NCI-H510A treated with DMSO at 0.1 percent for 48 hours (cell line): ENCODE measurements at places on chromosomes 4 and X.

GRCh38 chr4:121706595-121707021, 9.8 kb upstream of the ANXA5 start:
- no peak for DNase-seq

GRCh38 chr4:52423967-52424366, 235.1 kb downstream of the USP46 start:
- no peak for DNase-seq

GRCh38 chr4:110160618-110161017, 37.8 kb downstream of the ELOVL6 start:
- no peak for DNase-seq

DNA sequence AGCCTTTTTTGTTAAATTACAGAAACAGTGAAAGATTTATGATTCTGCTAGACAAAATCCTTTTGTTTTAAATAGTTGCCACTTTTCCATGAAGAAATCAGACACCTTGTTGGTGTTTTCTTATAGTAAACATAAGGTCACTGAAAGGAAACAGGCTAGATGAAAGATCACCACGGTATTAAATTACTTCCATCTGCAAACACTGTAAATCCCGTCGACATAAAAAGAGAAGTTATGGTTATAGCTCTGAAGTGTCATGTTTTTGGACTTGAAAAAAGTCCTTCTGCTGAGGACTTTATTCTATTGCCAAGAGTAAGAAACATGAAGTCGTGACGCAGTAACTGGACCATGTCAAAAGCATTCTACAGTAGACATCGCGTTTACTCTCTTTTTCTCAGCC, 567.6 kb upstream of the SLIT2 start:
- peak; percentile 44 for DNase-seq

GRCh38 chr4:15479089-15479912, 9.6 kb downstream of the CC2D2A start:
- peak; percentile 51 for DNase-seq

DNA sequence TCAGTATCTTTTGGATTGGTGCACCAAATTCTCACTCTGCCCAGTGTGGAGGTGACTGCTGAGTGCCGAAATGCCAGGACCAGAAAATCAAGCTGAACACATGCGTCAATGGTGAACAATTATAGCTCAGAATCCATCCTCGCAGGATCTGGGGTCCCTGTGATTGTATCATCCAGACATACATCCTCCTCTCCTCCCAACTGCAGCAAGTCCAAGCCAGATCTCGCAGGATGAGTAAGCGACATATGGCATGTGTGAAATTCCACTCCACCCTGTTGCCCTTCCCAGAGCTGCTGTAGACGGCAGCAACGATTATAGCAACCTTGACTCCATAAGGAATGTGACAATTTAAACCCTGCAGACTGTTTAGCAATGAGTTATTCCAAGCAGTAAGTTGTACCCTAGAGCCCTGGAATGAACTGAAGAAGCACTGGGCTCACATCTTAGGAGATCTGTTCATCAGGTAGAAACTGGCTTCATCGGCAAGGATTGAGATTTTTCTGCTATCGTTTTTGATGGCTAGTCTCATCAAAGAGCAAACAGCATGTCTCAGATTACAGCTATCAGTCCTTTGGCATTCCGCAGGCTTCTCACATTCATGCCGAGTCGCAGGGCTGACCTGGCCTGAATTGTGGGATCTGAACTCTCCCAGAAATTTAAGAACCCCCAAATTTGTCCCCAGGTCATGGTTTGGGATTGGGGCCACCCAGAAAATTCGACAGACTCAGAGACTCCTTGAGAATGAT, 35.5 kb upstream of the SORBS2 start:
- DNase-seq = no peak

DNA sequence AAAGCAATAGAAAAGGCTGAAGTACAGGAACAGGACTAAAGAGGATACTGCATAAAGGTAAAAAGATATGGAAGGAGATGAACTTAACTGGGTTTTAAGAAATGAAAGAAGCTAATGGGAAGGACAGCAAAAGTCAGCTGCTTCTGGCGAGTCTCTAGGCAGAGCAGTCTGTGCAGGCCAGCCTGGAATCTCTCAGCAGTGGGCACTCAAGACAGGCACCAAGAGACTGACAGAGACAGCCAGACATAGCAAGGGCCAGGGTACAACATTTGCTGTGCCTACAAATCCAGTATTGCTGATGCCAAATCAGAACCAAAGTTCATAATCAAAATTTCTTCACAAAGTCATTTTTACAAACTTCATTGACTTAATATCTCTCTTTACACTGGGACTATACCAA, 62.4 kb downstream of the SPOCK3 start:
- no peak for DNase-seq

DNA sequence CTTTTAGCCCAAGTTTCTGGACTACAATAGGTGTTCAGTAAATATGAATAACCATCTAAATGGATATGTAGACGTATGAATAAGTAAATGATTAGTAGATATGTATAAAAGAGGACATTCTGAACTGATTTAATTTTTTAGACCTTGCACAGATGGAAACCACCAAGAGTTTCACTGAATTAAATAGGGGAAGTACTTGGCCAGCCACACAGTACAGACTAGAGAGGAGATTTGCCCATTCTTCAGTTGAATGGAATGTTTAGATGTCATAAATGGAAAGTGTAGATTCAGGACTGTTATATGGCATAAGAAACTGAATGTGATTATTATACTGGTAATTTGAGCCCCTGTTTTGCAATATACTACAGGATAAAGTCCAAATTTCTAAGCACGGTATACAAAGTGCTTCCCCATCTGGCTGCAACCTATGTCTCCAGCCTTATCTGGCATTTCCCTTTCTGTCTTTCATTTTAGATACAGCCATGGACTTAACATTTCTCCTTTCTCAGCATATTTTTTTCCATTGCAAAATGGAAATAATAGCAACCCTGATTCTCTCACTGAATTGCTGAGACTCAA, 137.8 kb upstream of the HS3ST1 start:
- no peak for DNase-seq

- DNase-seq = no peak
Measured at GRCh38 chr4:31007858-31008257, 287.7 kb downstream of the PCDH7 start.

DNA sequence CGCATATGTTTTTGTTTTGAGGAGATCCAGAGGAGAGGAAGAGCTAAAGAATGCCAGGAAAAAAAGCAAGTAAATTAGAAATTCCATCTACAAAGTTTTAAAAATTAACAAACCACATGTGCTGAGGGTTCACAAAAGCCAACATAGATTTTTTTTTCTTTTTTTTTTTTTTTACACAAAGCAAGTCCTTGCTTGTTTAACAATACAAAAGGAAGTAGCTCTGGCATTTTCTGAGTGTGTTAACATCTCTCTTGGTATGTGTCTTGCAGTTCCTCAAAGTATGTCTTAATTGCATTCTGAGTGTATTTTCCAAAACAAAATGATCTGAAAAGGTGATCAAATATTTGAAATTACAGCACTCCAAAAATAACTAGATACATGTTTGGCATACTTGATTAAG, 1682.7 kb upstream of the AGA start:
- no peak for DNase-seq

GRCh38 chr4:122625156-122625555, 4.3 kb upstream of the IL21 start:
- DNase-seq = no peak

DNA sequence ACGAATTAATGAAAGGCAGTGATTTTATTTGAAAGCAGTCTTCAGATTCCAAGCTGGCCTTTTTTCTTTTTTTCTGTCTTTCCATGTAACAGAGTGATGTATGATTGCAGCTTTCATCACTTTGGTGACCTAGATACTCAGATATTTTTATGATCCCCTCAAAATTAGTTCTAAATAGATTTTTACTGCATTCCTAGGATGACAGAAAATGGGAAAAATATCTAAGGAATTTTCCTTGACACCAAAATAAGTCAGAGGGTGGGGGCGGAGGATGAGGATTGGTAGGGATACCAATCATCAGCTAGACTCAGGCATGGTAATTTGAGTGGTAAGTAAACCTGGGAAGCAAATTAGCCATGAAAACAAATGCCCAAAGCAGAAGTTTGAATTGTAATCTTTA, 11.9 kb upstream of the HMGB2 start:
- no peak for DNase-seq

GRCh38 chr4:113849771-113850170, 88.2 kb upstream of the CAMK2D start:
- DNase-seq = no peak

GRCh38 chrX:45768666-45769236, 568.1 kb upstream of the DIPK2B start:
- no peak for DNase-seq

DNA sequence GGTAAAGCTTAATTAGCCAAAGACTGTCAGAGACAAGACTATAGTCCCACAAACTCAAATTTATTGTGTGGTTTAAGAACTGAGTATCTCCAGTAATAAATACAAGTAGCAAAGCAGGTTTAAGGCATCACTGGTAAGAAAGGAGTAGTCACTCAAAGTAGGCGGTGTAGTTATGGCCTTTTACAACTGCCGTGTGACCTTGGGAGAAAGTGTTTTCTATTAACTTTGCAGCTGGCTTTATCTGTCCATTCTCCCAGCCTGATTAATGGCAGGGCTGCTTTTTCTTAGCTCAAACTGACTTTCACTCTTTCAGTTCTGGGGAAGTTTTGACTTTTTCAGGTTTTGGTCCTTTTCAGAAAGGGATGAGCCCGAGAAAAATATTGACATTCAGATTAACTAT, 7.4 kb upstream of the PAK3 start:
- no peak for DNase-seq

GRCh38 chr4:156251373-156252065, 297.9 kb upstream of the CTSO start:
- DNase-seq = no peak

DNA sequence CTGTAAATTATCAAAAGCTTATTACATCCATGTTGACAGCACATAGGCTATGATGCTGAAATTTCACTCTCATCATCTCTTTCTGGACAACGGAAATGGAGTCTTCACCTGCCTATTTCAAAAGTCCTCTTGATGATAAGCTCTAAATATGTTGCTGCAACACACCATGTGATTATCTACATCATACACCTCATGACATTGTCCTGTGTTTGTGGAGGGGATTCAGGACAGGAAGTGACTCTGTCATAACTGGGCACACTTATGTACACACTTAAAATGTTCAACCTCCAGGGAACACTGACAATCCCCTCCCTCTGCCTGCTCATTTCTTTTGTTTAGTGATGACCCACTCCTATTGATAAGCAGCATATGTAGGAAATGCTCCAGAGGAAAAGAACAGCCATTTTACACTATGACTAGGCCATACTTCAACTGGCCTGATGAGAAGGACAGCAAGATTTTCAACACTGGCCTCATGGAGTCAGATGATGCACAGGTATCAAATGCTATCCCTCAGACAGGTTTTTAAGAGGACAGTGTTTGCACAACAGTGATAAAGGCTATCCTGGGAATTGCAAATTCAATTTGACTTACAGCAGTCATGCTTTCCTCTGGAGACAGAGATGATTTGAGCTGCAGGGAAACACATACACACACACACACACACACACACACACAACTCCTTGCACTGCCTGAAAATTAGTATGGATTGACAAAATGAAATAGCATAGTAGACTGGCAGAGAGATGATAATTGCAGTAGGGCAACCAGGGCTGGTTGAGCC, 163.3 kb upstream of the RASGEF1B start:
- DNase-seq = peak; percentile 39

DNA sequence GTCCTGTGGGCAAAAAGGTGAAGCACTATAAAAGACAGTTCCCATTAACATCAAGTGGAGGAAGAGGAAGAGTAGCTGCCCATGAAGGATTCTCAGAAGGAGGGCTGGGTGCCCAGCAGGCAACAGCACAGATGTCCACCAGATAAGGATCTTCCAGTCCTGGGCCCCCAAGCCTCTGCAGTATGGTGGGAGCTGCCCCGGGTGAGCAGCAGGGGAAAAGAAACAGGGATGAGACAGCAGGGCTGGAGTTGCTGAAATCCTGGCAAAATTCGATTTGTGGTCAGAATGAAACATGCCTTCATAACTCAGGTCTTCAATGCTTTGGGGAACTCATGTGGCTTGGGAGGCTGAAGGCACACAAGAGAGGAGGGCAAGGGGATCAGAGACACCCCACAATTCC, 94.6 kb downstream of the RASL11B start:
- no peak for DNase-seq

DNA sequence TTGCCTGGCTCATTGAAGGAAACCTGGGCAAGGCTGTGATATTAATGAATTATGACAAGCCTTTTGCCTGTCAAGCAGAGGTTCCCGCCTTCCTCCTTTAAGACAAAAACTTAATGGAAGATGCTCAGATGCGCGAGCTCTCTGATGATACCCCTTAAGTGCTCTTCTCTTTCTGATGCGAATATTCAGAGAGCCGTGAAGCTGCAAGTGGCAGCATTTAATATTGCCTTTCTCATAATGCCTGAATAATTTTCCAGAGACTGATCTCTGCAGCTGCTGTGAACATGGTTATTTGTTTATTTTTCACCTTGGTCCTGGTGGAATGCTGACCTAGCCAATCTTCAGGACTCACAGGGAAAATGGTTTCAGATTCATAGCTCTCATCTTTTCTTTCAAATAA, 251.8 kb downstream of the TENM3 start:
- peak; percentile 21 for DNase-seq

DNA sequence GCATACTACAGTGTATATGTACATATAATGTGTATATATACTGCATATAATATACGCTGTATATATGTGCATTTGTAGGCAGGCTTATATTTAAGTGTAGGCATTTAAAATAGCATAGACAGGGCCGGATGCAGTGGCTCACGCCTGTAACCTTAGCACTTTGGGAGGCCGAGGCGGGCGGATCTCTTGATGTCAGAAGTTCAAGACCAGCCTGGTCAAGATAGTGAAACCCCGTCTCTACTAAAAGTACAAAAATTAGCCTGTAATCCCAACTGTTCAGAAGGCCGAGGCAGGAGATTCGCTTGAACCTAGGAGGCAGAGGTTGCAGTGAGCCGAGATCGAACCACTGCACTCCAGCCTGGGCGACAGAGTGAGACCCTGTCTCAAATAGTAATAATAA, 78.4 kb downstream of the JAKMIP1 start:
- no peak for DNase-seq

DNA sequence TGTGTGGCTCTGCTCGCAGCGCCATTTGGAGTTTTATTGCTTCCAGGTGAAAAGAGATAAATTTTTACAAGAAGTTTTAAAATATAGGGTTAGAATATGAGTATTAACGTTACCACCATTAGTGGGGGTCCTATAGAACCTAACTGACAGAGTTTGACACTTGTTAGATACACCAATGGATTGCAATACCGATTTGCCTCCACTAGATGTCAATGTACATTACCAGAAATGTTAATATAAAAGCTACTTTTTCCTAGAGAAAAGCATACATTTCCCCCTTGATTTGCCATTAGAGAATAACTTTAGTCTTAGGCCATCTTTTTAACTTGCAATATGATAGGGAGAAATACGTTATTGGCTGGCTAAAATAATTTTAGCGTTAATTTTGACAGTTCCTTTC, 108.4 kb downstream of the LINC00632 start:
- no peak for DNase-seq

- DNase-seq = no peak
Measured at GRCh38 chr4:76950052-76950955, 752 bp downstream of the SEPTIN11 start.

- DNase-seq = no peak
Measured at GRCh38 chr4:103012060-103012459, 7.4 kb downstream of the SLC9B1 start.
